ENCODE measurements at places on chromosomes 3 and 15. TPM values are rescaled to one million over a fixed set of nuclear protein-coding genes. Genes with fewer than 3 reads are reported as not detected.

GRCh38 chr3:155809181-155809580, 3.1 kb upstream of the C3orf33 start:
- no peak for DNase-seq

- peak; percentile 66 for DNase-seq
These were observed 67.2 kb downstream of the CACNA2D2 start for GRCh38 chr3:50436114-50436674.

- DNase-seq = no peak
These were observed 528.7 kb downstream of the ZIC1 start for GRCh38 chr3:147937891-147938290.

GRCh38 chr3:45475145-45475544, 86.8 kb downstream of the LARS2 start:
- no peak for DNase-seq

DNA sequence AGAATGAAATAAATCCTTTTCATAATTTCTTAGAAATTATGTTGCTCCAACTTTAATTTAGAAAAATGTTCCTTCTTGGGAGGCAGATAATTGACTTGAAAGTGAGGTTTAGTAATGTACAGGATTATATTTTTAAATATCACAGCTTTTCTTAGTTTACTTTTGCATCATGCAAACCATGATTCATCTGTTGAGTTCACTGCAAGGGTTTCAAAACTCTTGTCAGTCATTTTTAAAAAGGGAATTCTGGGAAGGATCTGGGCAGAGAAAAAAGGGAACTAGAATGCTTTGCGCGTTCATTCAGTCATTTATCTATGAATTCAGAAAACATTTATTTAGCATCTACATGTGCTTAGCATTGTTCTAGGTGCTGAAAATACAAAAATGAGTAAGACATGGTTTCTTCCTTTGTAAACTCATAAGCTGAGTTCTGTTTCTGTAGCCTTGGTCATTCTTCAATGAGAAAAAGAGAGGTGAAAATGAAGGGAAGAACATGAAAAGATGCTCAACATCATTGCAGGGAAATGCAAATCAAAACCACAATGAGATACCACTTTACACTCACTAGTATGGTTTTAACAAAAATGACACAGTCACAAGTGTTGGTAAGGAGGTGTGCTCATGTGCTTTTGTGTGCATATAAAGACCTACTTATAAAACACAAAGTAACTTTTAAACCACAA, 209.1 kb downstream of the NR1D2 start:
- no peak for DNase-seq

DNA sequence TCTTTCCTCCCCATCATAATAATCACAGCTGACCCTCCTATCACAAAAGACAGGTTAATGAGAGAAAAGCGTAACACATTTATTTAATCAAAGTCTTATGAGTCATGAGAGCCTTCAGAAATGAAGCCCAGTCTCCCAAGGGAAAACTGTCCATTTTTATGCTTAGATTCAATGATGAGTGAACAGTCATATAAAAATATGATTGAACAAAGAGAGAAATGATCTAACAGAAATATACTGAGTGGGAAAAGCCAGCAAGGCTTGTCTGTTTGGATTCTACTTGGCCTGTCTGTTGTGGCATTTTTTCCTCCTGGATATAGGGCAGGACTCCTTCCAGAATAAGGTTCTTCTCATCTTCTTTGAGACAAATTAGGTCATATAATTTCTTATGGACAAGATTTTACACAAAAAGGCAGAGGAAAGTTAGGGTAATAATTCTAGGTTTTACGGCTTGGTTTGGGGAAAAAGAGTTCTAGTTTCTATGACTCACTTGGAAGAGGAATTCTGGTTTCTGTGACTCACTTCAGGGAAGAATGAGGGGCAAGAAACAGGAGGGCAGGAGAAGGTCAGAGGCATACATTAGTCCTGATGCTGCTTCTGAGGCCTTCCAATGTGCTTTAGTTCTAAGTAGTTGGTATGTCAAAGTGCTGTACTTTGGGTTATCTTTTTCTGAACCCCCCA, 534.2 kb downstream of the ZIC1 start:
- DNase-seq = no peak

GRCh38 chr3:47283193-47283537, 421 bp downstream of the KLHL18 start:
- DNase-seq = no peak

The GOLIM4 gene
- 76.6 TPM for total RNA-seq

The GOLGA8H gene
- total RNA-seq = 0.46 TPM

The SI gene
- 0.03 TPM for total RNA-seq

The SYNPR gene
- not detected for total RNA-seq

Data from mucosa of gallbladder (tissue), 1 donor.